ENCODE measurements at places on chromosomes 12 and 14. TPM values are rescaled to one million over a fixed set of nuclear protein-coding genes. Genes with fewer than 3 reads are reported as not detected.

Gene PTPRB
- 217 TPM for total RNA-seq

Gene SYCP3
- 0.67 TPM for total RNA-seq

Gene RTL1
- not detected for total RNA-seq

Gene KRT82
- not detected for total RNA-seq

Gene CALCOCO1
- 55.4 TPM for total RNA-seq

Gene SERPINA1
- total RNA-seq, result not detected

Gene FKBP4
- 45.7 TPM for total RNA-seq

Gene TRIP11
- 34.6 TPM for total RNA-seq

Gene EXOC3L4
- not detected for total RNA-seq

Gene BCL11B
- 0.19 TPM for total RNA-seq

Gene IRAK3
- total RNA-seq, result 9.8 TPM

Gene SELPLG
- total RNA-seq, result not detected

Gene TMEM132D
- total RNA-seq, result not detected

Gene AKAP3
- 0.65 TPM for total RNA-seq

Gene REP15
- 6.2 TPM for total RNA-seq

Gene INF2
- 80.2 TPM for total RNA-seq

Data from vein endothelial cell (primary cell).